ENCODE measurements at places on chromosomes 7 and 10.

GRCh38 chr7:124784879-124785818, 19.6 kb upstream of the GPR37 start:
- DNase-seq: no peak

DNA sequence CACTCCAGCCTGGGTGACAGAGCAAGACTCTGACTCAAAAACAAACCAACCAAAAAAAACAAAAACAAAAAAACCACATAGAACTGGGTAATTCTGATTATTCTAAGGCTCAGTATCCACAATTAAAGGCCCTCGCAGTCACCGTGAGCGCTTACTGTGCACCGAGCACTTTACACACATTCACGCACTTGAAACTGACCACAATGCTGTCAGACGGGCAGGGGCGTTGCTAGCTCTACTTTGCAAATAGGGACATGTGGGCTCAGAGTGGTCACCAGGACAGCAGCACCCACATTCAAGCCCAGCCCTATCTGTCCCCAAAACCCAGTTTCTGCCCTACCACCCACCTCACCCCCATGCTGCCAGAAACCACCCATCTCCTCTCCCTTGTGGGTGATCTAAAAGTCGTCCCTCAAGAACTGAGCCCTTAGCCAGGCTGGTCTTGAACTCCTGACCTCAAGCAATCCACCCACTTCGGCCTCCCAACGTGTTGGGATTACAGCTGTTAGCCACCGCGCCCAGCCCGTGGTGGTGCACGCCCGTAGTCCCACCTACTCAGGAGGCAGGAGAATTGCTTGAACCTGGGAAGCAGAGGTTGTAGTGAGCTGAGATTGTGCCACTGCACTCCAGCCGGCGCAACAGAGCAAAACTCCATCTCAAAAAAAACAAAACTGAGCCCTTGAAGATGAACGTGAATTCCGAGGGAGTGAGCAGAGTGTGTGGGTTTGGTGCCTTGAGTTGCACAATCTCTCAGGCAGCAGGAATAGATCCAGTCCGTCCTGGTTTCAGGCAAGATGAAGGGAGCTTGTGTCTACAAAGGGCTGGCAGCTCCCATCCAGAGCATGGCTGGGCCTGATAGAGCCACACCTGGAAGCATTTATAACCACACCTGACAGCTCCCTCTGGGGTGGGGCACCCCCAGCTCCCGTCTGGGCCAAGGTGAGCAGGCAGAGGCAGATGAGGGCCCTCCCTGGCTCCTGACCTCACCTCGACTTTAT, 5.4 kb upstream of the HSPB1 start:
- DNase-seq: no peak

GRCh38 chr7:127504715-127505114, 80.7 kb downstream of the GCC1 start:
- DNase-seq: no peak

GRCh38 chr10:12603766-12604470, 254.6 kb downstream of the CAMK1D start:
- no peak for DNase-seq

DNA sequence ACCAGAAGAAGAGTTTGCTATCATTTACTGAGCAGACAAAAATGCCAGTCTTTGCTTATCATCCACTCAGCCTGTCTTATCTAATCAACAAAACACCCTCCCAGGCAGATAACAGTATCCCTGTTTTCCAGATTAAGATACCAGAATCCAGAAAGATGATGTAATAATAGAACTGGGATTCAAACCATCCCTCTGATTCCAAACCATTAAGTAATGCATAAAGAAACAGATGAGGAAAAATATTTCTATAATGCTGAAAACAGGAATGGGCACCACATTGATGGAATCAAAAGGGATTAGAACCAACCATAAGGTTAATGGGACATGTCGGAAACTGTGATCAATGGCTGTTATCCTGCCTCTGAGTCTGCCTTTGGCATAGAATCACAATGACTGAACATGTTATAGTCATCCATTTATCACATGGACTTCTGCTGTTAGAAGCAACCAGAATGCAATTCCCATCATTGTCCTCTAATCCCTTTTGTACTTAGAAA, 92.1 kb upstream of the RSU1 start:
- DNase-seq: no peak

DNA sequence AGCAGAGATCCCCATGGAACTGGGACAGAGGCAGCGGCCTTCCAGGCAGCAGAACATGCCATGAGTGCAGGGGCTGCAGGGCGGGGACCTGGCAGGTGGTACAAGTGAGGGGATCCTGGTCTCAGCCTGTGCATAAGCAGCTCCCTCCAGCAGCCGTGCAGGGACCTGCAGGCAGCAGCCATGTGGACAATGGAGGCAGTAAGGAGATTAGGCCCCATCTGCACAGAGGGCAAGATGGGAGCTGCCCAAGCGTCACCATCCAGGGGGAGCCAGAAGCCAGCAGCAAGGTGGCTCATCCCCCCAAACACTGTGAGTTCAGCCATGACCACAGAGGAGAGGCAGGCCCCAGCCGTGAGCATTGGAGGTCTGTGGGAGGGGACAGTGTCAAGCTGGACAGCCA, 3.1 kb downstream of the DDC start:
- no peak for DNase-seq

DNA sequence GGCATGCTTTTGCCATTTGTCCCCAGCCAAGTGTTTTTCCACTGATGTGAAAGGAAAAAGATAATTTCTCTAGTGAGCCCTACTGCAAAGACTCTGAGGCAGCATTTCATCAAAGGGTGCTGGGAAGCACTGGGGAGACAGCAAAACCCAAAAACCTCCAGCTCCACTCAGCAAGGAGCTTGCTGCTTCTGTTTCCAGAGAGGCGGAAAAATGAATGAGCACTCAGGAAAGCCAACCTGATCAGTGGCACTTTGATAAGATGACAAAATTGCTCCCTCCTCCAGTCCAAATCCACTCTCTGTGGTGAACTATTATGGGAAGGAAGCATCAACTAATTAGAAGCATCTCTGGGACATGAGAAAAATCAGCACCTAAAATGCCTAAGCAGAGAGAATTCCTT, 68.2 kb downstream of the ATXN7L1 start:
- no peak for DNase-seq

DNA sequence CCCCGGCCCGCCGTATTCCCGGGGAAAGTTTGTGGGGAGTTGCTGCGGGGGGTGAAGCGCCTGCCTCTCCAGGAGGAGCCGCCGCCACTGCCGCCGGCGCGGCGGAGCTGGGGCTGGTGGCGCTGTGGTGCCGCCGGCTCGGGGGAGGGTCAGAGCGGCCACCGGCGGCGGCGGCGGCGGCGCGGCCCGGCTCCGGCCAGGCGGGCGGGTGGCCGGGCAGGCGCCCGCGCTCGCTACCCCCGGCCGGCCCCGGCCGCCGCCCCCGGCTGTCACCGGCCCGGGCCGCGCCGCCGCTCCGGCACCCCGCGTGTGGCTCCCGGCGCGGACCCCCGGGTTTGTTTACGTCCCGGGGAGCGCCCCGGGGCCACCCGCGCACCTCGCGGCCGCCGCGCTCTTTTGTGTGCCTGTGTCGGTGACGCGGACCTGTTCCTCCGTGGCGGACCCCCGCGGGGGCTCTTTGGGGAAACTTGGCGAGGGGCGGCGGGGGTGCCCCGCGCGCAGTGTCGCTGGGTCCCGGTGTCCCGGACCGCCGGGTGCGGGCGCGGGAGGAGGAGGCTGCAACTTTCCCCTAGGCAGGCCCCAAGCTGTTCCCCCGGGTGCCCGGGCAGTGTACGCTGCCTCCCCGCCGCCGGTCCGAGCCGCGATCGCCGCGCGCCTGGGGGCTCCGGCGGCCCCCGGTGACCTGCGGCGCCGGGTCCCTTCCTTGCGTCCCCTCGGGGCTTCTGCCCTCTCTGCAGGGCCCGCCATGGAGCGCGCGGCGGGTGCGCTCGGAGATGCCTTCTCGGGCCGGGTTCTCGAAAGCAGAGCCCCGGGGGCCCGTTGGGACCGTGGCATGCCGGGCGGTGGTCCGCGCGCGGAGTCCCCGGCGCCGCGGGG, 593 bp upstream of the CUX1 start:
- peak; percentile 13 for DNase-seq

DNA sequence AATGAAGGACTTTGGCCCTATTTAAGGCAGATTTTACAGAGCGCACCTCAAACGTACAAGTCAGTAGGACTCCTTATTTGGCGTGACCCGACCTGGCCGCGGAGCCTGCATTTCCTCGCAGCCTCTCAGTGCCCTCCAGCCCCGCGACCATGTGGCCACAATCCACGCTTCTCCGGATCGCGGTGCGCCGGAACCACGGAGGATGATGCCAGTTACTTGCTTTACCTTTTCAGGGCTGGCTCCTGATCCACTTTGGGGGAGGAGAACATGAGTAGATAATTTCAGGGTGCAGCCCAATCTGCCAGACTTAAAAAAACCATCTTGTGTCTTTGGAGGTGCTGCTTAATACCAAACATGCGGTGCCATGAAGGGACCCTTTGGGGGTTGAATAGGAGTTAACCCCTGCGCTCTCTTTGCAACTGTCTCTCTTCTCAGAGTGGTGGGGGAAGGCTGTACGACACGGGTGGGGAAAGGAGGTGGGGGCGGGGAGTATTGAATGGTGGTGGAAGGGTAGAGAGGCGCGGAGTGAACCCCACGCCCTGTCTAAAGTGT, 1.5 kb downstream of the FRAT1 start:
- DNase-seq: no peak

DNA sequence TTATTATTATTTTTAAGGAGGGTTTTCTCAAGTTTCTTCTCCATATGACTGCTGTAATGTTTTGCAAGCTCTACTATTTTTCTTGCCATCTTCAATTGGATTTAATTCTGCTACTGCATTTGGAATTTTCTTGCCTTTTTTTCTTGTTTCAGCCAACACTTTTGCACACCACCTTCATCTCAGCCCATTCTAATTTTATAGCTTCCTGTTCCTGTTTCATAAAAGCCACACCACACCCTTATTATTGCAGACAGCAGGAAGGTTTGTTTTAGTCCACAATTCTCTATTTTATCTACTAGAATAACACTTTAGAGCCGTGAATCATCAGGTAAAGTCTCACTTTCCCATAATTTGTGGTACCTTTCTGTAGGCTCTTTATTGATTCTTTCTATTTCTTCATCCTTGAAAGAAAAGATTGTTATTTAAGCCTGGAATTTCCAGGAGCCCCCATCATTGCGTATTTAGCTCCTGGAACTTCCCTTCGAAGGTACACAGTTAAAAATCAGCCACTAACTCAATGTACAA, 209.3 kb upstream of the TBX20 start:
- no peak for DNase-seq

DNA sequence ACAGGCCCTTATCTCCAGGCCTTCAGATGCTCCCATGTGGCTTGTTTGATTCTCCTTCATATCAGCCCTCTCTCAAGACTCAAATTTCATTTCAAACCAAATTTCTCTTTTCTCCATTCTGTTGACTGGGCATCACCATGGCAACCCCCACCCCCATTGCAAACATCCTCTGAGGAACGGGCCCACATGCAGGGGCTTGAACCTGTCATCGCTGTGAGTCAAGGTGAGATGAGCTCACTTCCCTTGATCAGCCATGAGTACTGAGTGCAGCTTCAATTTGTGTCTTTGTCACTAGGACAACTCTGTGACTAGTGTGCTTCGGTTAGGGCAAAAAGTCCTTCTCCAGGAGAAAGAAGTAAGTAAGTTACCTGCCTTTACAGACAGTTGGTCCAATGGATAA, 41.9 kb downstream of the CALML3 start:
- peak; percentile 35 for DNase-seq

- no peak for DNase-seq
Observed at GRCh38 chr7:93861325-93861949, 29.1 kb downstream of the TFPI2 start.

GRCh38 chr7:143256932-143257331, 6.3 kb upstream of the GSTK1 start:
- no peak for DNase-seq

DNA sequence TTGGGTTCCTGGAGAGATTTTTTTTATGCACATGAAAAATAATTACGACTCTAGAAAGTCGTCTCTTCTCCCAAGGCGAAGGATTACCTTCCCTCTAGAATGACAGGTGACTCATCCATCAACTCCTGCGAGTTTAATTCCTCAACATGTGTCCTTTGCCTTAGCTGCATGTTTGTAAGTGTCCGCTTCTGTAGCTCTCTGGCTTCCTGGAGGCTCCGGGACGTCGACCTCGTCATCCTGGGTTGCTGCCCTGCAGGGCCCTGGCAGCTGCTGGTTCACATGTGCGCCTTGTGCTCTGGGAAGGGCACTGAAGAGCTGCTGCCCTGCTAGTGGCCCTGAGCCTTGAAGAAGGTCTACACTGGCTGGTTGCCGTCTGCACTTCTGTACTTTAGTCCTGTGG, 210.2 kb downstream of the MLLT10 start:
- no peak for DNase-seq

GRCh38 chr7:155992538-155992937, 180.3 kb upstream of the SHH start:
- no peak for DNase-seq

DNA sequence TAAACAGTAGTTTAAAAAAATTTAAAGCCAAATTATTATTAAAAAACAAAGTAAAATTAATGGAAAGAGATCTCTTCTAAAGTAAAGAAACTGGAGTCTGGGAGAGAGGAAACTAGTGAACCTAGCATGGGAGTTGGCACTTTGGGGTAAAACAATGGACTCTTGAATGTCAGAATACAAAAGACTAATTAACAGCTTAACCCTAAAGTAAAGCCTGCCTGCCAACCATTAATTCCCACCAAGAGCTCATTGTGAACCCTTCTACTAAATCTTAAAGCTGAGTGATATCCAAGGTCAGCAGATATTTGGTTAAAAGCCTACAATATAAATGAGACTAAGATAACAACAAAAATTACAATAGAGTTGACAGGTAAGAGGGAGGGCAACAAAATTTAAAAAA, 36.5 kb downstream of the KMT2C start:
- no peak for DNase-seq

DNA sequence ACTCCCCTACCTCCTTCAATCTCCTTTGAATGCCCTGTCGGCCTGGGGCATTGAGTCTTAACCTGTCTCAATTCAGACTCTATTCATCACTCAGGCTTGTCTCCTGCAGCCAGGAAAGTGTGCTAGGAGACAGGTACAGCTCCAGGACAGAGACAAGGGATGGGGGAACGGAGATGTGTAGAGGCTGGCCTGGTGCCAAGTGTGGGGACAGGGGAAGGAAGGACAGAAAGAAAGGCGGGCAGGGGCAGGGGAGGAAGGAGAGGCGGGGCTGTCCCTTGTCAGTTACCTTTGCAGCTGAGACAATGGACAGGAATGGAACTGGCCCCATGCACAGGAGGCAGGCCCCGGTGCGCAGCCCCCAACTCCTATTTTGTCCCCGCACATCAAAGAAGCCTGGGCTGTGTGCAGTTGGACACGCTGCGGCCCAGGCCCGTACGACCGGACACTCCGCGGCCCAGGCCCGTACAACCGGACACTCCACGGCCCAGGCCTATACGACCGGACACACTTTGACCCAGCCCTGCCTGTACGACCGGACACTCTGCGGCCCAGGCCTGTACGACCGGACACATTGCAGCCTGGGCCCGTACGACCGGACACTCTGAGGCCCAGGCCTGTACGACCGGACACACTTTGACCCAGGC, 36.9 kb downstream of the CHST15 start:
- DNase-seq: no peak

GRCh38 chr10:80281292-80281691, 8.2 kb downstream of the MAT1A start:
- DNase-seq: no peak

- DNase-seq: no peak
Observed at GRCh38 chr10:92354587-92354986, 63.6 kb downstream of the MARCHF5 start.

- DNase-seq: no peak
Observed at GRCh38 chr10:99369126-99369525, 40.0 kb downstream of the CNNM1 start.

Measured in T-helper 2 cell (primary cell).